Karpas-422 (cell line): ENCODE measurements at places on chromosomes 3 and 15.

DNA sequence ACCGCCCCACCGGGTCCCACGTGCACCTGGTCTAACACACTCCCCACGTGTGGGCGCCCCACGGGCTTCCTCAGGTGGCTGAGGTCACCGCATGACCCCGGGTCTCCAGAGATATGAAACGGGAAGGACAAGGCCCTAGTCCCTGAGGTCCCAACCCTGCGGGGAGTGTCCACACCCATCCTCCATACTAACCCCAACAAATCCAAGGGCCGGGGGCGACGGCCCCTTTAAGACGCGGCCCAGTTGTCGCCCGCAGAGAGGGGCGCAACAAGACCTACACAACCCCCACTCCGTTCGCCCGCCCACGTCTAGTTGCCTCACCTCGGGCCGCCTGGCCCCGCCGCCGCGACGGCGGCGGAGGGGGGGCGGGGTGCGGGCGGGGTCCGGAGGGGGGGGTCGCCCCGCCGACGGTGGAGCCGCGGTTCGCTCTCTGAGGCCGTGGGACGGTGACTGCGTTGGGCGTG is 396 bp downstream of the INO80 start:
- DNase-seq, result peak; percentile 91

- DNase-seq, result no peak
Measured at GRCh38 chr15:57647071-57647790, 55.5 kb downstream of the MYZAP start.

- peak; percentile 1 for DNase-seq
Measured at GRCh38 chr3:58999774-59000160, 50.1 kb downstream of the CFAP20DC start.

GRCh38 chr3:132009241-132009640 is 25.6 kb downstream of the CPNE4 start:
- no peak for DNase-seq

DNA sequence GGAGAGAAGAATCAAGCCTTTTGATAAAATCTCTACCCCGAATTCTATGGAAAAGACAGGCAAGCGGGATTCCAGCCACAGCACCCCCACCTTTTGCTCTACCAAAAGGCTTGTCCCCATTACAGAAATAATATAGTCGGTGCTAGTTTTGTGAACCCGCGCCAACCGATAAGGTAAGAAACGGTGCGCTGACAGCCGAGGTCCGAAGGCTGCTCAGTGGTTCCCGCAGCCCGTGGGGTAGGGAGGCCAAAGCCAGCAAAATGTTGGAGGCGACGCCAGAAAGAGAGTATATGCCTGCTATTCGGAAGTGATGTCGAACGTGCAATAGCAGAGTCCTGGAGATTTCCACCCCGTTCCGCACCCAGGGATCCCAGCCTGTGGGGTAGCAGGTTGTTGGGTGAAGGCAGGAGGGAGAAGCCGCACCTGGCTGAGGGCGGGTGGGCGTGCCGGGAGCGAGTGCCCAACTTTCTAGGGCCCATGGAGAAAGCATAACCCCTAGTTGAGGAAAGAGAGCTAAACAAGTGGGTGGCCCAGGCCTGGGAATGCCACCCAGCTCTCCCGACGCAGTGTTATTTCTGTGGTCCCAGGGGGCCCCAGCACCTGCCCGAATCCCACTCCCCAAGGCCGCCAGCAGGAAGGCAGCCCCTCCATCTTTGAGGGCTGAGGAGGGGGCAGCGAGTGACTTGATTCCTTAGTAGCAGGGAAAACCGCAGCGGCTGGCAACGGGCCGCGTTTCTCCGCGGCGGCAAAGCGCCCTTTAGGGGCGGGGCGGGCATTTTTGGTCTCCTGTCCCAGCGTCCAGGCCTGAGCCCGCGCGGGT is 7.9 kb upstream of the SOX2 start:
- no peak for DNase-seq

GRCh38 chr3:134625885-134626741 is 24.7 kb downstream of the KY start:
- DNase-seq, result no peak

- DNase-seq, result no peak
Measured at GRCh38 chr3:111846717-111847116, 12.3 kb upstream of the PHLDB2 start.

DNA sequence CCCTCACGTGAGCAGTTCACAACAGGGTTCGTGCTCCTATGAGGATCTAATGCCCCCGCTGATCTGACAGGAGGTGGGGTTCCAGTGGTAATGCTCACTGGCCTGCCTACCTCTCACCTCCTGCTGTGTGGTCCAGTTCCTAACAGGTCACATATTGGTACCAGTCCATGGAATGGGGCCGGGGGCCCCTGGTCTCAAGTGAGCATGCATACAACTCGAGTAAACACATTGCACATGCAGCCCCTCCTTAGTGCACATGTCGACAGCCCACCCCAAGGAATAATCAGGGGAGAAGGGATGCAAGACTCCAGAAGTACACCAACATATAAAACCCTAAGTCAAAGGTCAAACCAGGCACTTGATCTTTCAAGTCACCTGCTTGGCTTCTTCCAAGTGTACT is 127.0 kb downstream of the TP63 start:
- DNase-seq, result no peak

DNA sequence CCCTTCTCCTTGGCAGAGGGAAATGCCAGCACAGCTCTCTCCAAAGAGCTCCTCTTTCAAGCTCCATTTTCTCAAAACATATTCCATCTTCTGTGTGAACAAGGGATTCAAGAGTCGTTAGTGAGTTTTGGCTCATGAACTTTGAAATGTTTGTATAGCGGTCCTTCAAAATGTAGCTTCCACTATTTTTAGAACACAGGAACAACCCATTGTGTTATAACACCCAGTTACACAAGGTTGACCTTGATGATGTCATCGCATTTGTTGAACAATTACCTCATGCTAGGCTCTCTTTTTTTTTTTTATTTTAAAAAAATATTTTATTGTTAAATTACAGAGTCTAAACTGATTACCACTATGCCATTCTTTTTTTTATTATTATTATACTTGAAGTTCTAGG is 251.7 kb downstream of the THSD4 start:
- DNase-seq, result no peak

DNA sequence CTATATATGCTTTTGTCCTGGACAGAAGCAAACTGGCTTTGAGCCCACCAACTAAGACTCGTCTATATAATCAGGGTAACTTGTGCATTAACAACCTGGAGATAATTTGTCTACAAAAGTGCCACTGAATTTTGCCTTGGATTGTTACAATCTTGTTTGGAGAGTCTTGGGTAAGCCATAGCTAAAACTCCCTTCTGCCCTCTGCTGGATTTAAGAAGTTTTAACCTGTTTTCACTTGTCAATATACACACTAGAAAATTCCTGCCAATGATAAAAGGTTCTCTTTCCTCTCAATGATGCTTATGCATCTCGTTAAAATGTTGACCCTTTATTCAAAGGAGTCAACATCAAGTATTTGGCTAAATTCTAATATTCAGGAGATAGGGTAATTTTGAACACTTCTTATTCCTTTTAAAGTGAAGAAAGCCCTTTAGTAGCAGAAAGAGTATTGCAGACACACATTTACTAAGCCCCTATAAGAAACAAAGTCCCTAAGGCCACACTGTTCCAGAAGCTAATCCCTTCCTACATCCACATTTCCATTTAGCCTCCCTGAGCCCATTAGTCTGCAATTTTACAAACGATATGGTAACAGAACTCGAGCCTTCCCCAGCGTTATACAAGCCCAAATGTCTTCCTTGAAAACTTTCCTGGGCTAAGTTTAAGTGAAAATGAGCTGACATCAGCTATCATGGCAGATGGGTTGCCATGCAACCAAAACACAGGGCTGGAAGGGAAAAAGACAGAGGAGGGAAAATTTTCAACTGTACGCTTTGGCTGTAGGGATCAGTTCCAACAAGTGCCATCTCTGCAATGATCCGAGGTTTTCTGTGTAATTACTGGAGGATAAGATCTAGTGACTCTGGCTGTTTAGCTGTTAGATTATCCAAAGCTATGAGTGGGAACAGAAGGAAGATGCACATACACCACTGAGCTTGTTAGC is 75.9 kb upstream of the FGF12 start:
- DNase-seq, result peak; percentile 81

- no peak for DNase-seq
Measured at GRCh38 chr3:30553641-30554316, 52.6 kb upstream of the TGFBR2 start.

GRCh38 chr3:15654891-15655290 is 53.3 kb downstream of the BTD start:
- no peak for DNase-seq

DNA sequence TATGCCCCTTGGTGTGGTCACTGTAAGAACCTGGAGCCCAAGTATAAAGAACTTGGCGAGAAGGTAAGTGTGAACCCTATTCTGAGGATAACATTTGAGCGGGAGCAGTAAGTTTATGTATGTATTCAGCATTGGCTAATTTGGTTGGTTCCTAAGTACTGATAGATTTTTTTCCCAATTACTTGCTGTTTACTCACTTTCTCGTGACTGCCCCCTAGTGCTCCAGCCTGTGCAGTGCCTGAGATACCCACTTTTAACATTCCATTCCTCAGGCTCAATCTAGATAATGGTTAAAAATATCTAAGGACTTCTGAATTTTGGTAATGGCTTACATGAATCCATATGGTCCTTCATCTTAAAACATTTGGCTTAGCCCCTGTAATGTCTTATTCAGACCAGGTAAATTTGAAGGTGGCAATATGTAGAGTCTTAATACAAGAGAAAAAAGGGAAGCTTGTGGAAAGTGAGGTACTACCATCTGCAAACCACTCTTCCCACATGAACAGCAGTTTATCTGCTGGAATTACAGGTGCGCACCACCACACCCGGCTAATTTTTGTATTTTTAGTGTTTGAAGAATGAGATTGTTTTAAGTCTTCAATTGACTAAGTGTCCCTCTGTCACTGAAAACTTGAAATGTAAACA is 7.1 kb downstream of the ELL3 start:
- DNase-seq, result peak; percentile 83

DNA sequence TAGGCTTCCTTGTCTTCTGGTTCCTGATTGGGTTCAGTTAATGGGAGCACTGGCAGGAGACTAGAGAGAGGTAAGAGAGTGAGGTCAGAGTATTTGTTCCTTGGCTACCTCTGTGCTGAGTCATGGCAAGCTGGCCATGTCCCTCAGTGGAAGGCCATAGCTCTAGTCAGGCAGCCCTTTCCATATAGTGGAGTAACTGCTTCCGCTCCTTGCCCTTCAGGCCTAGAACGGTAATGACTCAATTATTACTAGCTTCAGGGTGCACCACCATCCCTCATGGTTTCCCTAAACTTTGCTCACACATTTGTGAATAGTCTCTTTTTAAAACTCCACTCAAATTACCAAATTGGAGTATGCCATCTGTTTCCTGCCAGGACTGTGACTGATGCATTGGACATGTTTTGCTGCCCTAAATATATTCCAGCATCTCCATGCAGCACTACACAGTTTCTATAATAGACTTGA is 10.5 kb upstream of the ANO10 start:
- peak; percentile 12 for DNase-seq

- peak; percentile 81 for DNase-seq
Measured at GRCh38 chr3:128969993-128970739, 23.7 kb downstream of the CFAP92 start.

DNA sequence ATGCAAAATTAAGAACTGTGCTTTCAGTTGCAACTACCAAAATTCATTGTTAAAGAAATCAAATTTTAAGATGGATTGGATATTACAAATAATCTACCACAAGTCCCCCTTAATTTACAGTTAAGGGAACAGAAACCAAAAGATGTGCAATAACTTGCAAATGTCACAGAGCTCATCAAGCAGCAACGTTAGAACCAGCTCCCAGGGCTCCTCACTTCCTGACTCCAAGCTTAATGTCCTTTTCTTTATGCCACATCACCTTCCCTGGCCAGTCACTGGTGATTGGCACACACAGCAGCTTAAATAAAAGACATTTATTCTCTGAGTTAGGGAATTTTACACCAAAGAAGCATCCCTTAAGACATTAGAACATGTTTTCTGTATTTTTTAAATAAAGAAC is 159.7 kb downstream of the RSL24D1 start:
- no peak for DNase-seq

GRCh38 chr3:157467200-157467599 is 30.6 kb downstream of the PTX3 start:
- DNase-seq, result no peak

DNA sequence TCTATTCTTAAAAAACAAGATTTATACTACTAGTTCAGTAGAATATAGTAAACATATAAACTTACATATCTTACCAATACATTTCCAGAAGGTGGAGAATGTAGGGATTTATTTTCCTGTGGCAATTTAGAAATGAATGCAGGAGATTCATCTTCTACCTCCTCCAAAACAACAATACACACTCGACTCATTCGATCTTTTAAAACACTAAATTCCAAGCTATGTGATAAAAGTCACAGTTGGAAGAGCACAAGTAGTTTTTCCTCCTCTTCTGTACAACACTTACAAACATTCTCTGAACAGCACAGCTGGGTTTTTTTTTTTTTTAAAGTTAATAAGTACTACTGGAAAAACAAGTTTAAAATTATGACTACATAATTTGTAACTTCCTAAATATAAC is 1.4 kb downstream of the ANKRD28 start:
- peak; percentile 66 for DNase-seq

DNA sequence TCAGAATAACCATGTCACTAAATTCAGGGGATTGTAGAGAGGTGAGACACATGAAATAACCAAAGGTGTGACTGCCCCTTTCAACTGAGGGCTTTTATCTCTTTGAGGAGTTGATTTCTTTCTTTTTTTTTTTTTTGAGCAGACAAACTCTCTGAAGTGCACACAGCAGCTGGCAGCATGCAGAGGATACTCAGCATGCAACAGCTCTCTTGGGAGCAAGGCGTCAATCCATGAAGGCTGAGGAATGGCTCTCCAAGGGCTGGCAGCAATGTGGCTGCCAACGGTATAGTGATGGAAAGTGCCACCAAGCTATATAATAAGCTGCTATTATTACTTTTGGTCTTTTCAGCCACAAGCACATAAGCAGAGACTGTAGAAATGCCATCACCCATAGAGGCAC is 226.7 kb upstream of the FEZF2 start:
- no peak for DNase-seq

DNA sequence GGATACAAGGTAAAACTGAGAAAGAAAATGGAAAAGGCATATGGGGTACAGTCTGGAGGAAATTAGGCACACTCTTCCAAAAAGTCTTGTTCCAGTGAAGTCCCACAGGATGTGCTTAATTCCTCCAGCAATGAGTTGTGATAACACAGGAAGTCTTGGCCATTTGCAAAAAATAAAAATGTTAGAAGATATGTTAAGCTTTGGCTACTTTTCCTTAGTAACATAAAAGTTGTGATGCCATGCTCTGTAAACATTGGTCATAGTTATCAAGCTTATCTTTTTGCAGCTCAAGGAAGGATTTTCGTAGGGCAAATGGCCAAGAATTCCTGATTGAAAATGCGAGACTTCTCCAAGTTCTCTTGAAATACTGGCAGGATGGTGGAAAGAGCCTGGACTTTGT is 26.4 kb downstream of the LNP1 start:
- no peak for DNase-seq

- no peak for DNase-seq
Measured at GRCh38 chr3:133412183-133413132, 12.6 kb downstream of the BFSP2 start.

DNA sequence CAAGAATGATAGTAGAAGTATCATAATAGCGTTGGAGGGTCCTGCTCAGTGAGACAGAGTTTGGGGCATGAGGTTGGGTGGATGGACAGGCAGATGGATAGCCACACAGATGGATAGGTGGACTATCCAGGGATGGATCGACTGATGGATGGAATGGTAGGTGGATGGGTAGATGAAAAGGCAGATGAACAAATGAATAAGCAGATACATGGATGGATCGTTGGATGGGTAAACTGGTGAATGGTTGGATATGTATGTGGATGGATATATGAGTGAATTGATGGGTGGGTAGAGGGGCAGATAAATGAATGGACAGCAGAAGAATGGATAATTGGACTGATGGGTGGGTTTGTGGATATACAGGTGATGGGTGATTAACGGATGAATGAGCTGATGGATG is 9.5 kb downstream of the CPNE9 start:
- no peak for DNase-seq
